ENCODE measurements at places on chromosomes 12 and 14.

DNA sequence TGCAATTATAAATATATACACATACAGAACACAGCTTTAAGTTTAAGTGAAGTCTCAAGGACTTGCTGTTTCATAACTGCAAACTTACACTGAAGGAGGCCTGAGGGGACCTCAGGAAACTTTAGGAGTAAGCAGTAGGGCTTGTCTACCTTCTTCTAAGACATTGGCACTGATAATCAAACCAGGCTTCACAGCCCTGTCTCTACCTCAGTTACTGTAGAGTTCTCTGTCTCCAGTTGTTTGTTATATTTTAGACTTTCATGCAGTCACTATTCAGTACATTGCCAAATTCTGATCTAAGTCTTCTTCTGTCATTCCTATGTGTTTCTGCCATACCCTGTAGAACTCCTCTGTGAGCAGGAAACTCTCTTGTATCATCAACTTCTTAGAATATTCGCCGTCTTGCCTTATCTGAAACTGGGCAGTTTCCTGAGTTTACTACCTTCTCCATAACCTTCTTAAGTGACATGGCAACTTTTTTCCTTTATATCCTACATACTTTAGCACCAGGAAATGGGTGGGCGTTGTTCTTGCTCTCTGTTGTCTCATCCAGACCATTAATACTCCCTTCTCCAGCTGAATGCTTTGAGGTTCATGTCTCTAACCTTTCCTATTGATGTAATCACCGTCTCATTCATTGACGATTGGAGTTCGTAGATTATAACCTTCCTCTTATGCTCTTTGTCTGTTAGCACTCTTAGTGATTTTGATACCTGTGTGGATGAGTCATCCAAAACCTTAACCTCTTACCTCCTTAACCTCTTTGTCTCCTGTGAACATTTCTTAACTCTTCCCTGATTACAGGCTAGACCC is 11.4 kb downstream of the APAF1 start:
- DNase-seq: no peak

DNA sequence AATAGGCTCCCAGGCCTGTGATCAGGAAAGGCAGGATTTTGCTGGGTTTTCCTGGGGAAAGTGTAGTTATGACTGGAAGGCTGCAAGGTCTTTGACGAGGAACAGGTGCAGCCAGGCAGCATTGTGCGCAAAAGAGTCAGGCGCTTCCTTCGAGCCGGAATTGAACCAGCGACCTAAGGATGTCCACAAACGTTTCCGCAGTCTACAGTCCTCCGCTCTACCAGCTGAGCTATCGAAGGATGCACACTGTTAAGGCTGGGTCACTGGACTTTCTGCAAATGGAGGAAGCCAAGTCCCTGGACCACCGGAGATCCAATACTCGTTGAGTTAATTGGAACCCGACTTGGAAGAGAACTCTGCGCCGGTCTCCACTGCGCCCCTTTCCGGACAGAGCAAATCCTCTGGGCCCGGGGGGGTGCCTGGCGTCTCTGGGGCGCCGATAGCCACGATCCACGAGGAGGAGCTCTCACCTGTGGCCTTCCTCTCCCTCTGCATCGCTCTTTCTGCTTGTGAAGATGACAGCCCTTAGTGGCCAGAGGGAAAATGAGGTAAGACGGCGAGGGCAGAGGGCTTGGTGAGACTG is 18.4 kb upstream of the OR6S1 start:
- no peak for DNase-seq

DNA sequence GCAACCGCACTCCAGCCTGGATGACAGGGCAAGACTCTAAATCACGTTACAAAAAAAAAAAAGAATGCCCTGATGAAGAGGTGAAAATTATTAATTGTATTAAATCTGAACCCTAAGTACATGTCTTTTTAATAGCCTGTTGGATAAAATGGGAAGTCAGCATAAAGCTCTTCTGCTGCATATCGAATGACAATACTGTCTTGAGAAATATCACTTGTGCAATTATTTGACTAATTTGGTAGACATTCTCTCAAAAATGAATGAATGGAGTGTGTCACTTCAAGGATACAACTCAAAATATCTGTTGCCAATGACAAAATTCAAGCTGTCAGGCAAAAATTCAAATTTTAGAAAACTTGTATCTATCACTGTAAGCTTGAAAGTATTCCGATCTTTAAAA is 38.9 kb downstream of the DNAI7 start:
- DNase-seq: no peak

GRCh38 chr14:81533212-81533535 is 479 bp downstream of the SEL1L start:
- no peak for DNase-seq

DNA sequence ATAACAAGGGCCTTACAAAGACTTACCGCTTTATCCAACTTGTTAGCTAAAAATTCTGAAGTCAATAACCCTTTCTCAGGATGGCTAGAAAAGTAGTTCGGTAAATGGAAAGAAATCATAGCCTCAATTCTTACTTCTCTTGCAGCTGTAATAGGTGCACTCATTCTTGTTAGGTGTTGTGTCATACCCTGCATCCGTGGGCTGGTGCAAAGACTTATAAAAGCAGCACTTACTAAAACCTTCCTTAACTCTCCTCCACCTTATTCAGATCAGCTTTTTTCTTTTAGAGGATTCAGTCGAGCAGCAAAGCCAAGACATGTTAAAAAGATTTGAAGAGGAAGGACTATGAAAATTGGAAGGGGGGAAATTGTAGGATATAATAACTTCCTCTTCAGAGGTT is 238.2 kb upstream of the DIO3 start:
- no peak for DNase-seq

GRCh38 chr12:7582796-7583195 is 79.2 kb upstream of the CD163 start:
- DNase-seq: no peak

GRCh38 chr12:101697930-101698799 is 725 bp downstream of the CHPT1 start:
- peak; percentile 44 for DNase-seq

DNA sequence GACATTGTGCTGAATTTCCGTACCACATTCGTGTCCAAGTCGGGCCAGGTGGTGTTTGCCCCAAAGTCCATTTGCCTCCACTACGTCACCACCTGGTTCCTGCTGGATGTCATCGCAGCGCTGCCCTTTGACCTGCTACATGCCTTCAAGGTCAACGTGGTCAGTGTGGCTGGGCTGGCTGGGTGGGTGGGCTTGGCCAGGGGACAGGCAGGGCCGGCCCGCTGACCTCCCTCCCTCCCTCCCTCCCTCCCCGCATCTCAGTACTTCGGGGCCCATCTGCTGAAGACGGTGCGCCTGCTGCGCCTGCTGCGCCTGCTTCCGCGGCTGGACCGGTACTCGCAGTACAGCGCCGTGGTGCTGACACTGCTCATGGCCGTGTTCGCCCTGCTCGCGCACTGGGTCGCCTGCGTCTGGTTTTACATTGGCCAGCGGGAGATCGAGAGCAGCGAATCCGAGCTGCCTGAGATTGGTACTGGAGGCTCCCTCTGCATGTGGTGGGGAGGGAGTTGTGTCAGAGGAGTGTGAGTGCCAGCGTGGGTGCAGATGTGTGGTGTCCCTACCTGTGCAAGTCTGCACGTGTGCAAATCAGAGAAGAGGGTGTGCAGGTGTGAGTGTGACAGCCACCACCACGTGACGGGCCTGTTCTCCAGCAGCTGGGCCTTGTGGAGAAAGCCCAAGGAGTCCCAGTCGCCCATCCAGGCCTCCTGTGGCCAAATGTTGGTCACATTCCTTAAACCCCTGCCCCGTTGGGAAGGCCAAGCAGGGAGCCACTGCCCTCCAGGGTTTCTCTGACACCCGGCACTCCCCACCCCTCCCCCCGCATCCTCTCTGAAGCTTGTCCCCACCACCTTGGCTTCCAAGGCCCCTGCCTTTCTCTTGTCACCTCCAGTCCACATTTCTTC is 5.3 kb downstream of the KCNH3 start:
- DNase-seq: no peak

DNA sequence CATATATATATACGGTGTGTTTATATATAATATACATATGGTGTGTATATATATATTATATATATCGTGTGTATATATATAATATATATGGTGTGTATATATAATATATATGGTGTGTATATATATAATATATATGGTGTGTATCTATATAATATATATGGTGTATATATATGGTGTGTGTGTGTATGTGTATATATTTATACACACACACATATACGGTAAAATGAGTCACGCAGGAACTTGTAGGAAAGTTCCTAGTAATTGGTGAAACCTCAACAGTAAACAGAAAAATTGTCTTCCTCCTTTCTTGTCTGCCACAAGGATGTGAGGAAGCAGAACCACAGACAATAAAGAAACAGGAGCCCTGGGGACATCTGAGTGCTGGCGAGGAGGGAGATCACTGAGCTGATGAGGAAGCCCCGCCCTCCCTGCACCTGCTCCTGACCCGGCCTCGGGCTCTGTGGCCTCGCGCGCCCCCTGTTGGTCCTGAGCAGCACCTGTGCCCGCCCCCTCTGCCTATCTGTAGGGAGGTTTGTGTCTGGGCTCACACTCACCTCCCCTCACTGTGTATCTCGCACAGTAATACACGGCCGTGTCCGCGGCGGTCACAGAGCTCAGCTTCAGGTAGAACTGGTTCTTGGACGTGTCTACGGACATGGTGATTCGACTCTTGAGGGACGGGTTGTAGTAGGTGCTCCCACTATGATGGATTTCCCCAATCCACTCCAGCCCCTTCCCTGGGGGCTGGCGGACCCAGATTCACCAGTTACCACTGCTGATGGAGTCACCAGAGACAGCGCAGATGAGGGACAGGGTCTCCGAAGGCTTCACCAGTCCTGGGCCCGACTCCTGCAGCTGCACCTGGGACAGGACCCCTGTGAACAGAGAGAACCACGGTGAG is 1079.4 kb downstream of the TMEM121 start:
- peak; percentile 62 for DNase-seq

DNA sequence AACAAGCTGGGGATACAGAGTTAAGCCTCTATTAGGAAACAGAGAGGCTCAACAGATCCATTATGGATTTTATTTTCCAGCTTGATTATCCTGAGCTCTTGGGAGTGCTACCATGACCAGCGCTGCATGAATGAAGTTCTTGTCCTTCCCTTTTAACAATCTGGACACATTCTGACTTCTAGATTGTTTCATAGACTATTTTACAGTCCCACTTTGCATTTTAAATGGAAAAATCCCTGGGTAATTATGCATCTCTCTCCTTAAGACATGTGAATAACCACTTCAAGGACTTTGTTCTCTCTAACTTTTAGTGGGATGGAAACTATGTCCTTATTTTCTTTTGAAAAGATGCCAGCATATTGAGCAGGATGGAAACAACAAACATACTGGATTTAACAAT is 2.0 kb downstream of the CCDC198 start:
- DNase-seq: no peak

- no peak for DNase-seq
Measured at GRCh38 chr12:131901431-131902331, 7.3 kb downstream of the ULK1 start.

- DNase-seq: no peak
Measured at GRCh38 chr12:26056335-26056734, 68.5 kb downstream of the BHLHE41 start.

GRCh38 chr14:53146739-53147138 is 6.4 kb downstream of the DDHD1 start:
- DNase-seq: no peak

GRCh38 chr12:213527-213932 is 427 bp downstream of the SLC6A12 start:
- DNase-seq: no peak

DNA sequence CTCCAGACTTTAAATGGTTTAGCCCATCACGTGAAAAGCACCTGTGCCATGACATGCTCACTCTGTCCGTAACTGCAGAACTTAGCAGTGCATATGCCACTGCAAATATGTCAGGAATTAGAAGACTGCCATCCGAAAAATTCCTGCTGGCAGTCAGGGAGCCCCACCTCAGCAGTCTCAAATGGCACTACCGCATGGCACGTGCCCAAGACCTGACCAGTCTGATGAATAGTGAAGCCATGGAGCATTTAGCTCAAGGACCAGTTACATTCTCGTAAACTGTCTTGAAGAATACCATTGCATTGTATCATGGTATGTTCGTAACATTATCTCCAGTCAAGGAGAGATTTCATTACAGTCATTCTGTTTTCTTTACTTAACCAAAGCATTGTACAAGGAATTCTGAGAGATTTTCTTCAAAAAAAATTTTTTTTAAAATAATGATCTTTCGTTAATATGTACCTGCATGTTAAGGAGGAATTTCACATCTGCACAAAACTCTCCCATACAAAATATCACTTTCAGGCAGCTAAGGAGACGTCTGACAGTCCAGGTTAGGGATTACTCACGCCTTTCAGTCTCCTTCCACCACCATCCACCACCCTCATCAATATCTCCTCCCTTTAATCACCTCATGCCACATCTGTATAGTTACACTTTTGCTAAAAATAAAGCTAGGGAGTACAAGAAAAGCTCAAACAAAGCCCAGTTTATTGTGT is 138.5 kb downstream of the ANO2 start:
- no peak for DNase-seq

- DNase-seq: no peak
Measured at GRCh38 chr12:116431677-116432300, 127.4 kb upstream of the MAP1LC3B2 start.

DNA sequence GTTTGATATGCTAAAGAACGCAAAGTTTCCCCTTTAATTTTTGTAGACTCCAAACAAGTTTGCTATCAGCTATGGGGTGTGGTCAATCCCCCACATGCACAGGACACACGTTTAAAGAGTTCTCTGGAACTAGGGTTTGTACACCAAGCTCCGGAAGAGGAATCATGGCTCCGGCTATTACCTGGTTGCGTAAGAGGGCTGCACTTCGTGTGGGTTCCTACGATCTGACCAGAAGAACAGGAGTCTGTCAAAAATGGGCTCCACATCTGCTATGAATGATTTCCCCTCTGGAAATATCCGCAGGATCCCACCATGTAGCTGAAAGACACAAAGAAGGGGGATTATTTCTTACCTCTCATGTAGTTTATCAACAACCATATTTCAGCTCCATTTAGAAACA is 22.0 kb downstream of the EGLN3 start:
- DNase-seq: no peak

DNA sequence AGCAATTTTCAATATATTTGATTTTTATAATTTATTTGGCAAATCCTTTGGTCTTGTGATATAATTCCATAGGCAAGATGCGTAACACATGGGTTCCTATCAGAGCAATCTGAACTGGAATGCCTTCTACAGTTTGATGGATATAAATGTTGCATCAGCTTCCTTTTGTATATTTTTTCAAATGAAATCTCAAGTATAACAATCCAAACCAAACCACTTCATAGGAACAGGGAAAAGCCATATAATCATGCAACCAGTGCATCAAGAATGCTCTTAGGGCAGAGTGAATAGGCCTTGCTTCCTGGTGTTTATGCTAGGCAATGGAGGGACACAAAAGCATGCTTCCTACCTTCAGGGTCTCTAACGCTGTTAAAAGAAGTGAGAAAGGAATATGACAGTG is 34.5 kb downstream of the EFCAB11 start:
- no peak for DNase-seq
